ENCODE measurements at places on chromosomes 3 and 15. TPM values are rescaled to one million over a fixed set of nuclear protein-coding genes. Genes with fewer than 3 reads are reported as not detected.

The CPN2 gene
- 0.72 TPM for total RNA-seq

The CASR gene
- 72.8 TPM for total RNA-seq

The ETV5 gene
- 34.6 TPM for total RNA-seq

The PLCB2 gene
- total RNA-seq = 37.2 TPM

The ADGRG7 gene
- not detected for total RNA-seq

The UBAP1L gene
- 5.4 TPM for total RNA-seq

The GOLGA6D gene
- total RNA-seq = not detected

The TMEM43 gene
- total RNA-seq = 86.5 TPM

The SH2D7 gene
- total RNA-seq = not detected

The CRABP1 gene
- total RNA-seq = not detected

The PLA2G4D gene
- total RNA-seq = not detected

The COX17 gene
- total RNA-seq = 46.4 TPM

The TLR9 gene
- total RNA-seq = 0.94 TPM

The TMEM212 gene
- not detected for total RNA-seq

The UBR1 gene
- total RNA-seq = 36.9 TPM

The HDGFL3 gene
- total RNA-seq = 40.1 TPM

The RAB43 gene
- total RNA-seq = 27.6 TPM

The CLDN1 gene
- total RNA-seq = 86.0 TPM

The SELENOT gene
- total RNA-seq = 116 TPM

The TM6SF1 gene
- total RNA-seq = 10.4 TPM

The ACP3 gene
- 67.8 TPM for total RNA-seq

The SUSD5 gene
- total RNA-seq = 13.8 TPM

The CCR9 gene
- total RNA-seq = 0.22 TPM

The SERPINI1 gene
- total RNA-seq = 9.5 TPM

The MINAR1 gene
- 0.47 TPM for total RNA-seq

The GP9 gene
- not detected for total RNA-seq

The WDR82 gene
- 75.8 TPM for total RNA-seq

The PPM1M gene
- total RNA-seq = 32.5 TPM

The GP5 gene
- 0.22 TPM for total RNA-seq

The SEMA7A gene
- 3.6 TPM for total RNA-seq

The TRIM71 gene
- 1.2 TPM for total RNA-seq

The CD276 gene
- total RNA-seq = 31.5 TPM

The DPH6 gene
- total RNA-seq = 29.8 TPM

The LRRK1 gene
- total RNA-seq = 24.9 TPM

The EPHA3 gene
- 6.5 TPM for total RNA-seq

The CYP1A2 gene
- not detected for total RNA-seq

The KLHL40 gene
- total RNA-seq = not detected

The ATP2C1 gene
- total RNA-seq = 102 TPM

The CHP1 gene
- 171 TPM for total RNA-seq

The RBP2 gene
- not detected for total RNA-seq

The TMEM207 gene
- not detected for total RNA-seq

The CD96 gene
- total RNA-seq = 9.5 TPM

The KIF15 gene
- total RNA-seq = 0.72 TPM

The NEDD4 gene
- 22.3 TPM for total RNA-seq

The DAZL gene
- not detected for total RNA-seq

The EIF4E3 gene
- 37.1 TPM for total RNA-seq

The KCNMB2 gene
- 4.4 TPM for total RNA-seq

The SLC51B gene
- total RNA-seq = 2.9 TPM

The SLC22A13 gene
- total RNA-seq = 0.16 TPM
